Erythroblast (primary cell): ENCODE measurements at places on chromosomes 11 and 22.

GRCh38 chr22:41598891-41599635, 9.4 kb upstream of the PMM1 start:
- peak; percentile 34 for DNase-seq

DNA sequence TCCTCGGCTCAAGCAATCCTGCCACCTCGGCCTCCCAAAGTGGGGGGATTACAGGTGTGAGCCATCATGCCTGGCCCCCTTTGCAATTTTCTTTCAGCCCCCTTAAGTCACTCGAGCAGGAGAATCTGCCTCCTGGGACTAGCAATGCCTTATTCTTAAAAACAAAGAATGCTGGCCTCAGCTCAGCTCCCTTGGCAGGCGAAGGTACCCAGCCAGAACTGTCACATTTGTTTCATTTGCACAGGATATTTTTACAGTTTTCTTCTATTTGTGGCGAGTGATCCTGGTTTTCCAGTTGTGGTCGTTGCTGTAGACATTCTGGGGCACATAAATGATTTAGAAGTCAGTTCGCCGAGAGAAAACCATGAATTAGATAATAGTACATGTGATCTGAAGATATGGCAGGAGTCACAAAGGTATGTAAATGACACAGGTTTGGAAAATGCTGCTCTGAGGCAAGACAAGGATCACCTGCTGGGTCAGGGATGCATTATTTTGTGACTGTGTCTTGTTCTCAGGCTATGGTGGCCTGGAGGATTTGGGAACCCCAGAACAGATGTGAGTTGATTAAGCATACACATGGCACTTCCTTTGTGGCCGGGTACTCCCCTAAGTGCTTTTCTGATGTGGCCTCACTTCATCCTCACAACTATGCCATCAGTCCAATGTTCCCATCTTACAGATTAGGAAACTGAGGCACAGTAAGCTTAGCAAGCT, 51.2 kb upstream of the SLC22A12 start:
- DNase-seq: no peak

DNA sequence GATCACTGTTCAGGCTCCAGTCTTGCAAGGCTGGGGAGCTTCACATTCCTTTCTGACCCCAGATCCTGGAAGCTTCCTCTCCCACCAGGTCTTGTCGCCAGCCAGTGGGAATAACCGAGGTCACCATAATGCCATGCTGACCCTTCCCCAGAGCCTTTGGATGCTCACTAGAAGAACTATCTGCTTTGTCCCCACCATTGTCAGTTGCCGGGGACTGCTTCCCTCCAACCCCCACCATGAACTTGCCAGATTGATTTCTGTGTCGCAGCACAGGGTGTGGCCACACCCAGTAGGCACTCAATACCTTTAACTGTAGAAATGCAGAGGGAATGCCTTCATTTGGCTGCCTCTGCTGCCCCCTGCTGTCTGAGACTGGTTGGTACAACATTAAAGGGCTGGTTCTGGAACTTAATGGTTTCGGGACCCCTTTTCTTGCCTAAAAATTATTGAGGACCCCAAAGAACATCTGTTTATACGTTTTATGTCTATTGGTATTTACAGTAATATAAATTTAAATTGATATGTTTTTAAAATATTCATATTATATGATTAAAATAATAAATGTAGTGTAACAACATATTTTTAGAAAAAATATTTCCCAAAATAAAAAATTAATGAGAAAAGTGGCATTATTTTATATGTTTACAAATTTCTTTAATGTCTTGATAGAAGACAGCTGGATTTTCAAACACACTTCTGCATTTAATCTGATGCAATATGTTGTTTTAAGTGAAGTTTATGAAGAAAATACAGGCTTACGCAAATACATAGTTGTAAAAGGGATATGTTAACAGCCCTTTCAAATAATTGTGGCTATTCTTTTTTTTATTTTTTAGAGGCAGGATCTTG, 6.7 kb upstream of the GDPD5 start:
- DNase-seq: peak; percentile 88

DNA sequence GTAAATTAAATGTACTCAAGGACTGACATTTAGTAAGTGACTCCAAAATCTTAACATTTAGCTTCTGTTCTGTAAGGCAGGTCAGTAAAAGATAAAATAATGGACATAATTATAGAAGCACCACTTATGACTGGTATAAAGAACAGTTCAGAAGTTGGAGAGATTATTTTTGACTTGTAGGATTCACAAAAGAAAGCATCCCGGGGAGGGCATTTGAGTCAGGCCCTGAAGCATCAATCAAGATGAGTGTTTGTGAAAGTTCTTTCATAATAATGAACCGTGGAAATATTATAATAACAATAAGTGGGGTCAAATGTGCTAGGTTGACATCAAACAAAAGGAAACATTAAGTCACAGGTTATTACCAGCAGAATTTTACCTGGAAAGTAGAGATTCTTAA, 201.9 kb downstream of the DDX10 start:
- DNase-seq: no peak

GRCh38 chr11:124890683-124891372, 6.8 kb downstream of the ROBO4 start:
- DNase-seq: no peak

DNA sequence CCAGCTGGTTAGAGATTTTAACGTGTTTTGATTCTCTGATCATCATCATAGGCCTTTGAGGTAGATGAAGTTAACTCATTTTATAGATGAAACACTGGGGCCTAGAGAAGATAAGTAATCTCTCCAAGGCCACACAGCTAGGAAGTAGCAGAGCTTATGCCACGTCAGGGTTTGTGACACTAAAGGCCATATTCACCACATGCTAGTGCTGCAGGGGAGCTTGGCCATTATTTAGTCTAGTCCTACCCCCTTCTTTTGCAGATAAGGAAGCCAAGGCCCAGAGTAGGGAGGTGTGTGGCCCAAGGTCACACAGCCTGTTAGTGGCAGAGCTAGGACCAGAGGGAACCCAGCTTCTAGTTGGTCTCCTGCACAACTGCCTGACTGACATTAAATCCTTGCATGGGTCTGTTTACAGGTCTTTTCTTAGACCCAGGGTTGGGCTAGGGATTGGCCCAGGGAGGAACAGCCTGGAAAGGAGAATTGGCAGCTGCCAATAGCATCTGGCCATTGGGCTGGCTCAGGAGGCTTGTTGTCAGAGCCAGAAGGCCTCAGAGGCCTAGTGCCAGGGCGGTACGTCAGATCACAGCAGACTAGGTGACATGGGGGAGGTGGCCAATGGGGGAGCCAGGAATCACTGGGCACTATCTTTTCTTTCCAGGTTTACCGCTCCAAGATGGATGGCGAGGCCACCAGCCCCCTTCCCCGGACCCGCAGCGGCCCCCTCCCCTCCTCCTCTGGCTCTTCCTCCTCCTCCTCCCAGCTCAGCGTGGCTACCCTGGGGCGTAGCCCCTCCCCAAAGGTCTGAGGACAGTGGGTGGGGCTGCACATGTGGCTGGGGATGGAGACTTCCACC, 36.0 kb downstream of the PHLDB1 start:
- no peak for DNase-seq

DNA sequence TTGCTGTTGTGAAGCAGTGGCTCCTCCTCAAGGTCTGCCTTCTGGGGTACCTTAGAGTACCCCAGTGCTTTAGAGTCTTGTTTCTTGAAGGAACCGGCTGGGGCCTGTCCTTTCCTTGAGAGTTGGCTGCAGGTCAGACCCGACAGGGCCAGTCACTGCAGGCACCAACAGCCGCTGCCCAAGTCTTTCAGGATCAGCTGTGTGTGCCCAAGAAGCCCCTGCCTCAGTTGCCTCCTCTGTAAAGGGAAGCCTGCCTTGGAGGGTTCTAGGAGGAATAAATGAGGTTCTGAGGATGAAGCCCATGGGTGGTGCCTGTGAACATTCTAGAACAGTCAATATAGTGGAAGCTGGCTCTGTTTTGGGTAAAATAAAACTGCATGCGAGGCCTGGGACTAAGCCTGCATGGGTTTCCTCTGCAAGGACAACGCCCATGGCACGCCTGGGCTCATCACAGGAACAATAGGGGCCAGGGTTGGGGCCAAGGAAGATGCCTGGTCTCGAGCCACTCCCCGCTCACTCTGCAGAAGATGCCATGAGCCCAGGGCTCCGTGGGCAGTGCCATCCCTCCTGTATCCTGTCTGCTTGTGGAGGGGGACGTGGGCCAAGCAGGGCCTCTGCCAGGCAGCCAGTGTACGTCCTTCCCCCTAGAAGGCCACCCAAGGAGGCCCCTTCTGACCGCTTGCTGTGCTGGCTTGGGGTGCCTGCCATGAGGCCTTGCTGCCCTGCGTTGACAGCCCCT, 81.6 kb downstream of the MED15 start:
- DNase-seq: no peak

DNA sequence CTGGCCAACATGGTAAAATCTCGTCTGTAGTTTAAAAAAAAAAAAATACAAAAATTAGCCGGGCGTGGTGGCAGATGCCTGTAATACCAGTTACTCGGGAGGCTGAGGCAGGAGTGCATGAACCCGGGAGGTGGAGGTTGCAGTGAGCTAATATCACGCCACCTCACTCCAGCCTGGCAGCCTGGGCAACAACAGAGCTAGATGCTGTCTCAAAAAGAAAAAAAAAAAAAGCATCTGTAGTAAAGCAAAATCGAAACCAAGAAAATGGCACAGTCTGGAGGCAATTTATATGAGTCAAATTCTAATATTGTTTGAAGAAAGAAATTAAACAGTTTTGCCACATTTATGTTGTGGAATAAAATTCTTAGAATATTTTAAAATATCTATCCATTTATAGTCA, 365.0 kb upstream of the CHORDC1 start:
- no peak for DNase-seq

GRCh38 chr22:28706845-28707244, 27.2 kb upstream of the TTC28 start:
- DNase-seq: no peak

DNA sequence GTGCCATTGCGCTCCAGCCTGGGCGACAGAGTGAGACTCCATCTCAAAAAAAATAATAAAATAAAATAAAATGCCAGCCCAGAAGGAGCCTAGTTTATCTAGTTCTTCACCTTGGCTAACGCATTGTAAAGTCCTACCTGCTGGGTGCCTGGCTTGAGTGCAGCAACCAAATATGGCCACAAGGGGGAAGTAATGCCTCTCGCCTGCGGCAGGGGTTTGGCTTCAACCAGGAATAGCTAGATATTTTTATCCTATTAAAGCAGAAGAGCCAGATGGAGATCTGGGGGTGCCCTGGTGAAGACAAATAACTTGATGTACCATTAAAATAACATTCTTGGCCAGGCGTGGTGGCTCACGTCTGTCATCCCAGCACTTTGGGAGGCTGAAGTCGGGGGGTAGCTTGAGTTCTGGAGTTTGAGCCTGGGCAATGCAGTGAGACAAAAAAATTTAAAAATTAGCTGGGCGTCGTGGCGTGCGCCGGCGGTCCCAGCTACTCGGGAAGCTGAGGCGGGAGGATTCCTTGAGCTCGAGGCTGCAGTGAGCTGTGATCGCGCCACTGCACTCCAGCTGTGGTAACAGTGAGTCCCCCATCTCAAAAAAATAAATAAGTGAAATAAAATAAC, 20.6 kb upstream of the PLEKHB1 start:
- peak; percentile 67 for DNase-seq

- no peak for DNase-seq
Observed at GRCh38 chr11:46727952-46728658, 9.1 kb downstream of the F2 start.

DNA sequence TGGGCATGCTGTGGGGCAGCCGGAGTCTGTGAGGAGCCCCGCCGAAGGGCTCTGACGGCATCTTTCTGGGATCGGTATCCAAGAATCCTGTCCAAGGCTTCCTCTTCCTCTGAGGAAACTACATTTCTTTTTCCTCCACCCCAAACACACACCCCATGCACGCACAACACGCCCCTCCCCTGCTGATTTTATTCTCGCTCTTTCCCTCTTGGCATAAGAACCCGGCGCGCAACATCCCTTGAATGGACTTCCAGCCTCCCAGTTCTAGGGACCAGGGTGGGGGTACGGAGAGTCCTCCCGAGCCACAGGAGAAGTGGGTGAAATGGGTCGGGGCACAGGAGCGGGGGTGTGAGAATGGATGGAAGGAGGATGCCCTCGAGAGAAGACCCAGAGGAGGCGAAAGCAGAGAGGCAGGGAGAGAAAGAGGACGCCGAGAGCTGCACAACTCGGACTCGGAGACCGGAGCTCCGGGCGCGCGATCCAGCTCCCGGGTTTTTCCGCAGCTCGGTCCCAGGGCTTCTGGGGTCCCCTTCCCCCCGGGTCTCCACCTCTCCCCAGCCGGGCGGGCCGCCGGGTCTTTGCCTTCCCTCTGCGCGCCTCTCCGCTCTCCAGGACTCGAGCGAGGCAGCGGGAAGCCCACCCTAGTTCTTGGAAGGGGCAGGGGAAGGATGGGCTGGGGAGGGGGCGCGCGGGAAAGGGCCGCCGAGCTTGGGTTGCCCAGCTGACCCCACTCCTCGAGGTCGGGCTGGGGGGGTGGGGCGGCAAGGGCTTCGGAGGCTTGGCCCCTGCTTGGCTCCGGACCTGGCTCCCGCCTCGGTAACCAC, 1.5 kb upstream of the LARGE1 start:
- DNase-seq: no peak

DNA sequence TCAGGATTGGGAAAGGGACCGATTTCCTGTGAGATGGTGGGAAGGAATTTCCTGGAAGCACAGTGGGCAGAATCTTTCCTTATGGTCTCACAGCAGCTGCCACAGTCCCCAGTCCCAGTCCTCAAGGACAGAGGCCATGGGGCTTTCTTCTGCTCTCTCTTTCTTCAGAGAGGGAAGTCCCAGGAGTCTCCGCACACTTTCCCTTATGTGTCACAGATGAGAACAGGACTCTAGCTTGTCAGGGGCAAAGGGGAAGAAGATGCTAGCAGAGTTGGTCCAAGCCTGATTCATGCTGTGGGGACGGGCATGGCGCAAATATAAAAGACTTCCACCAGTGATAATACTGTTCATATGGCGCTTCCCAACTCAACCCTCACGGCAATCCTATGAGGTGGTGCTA, 7.5 kb upstream of the PPFIA1 start:
- DNase-seq: no peak

- DNase-seq: peak; percentile 54
Observed at GRCh38 chr11:20364341-20364792, 853 bp downstream of the HTATIP2 start.

- no peak for DNase-seq
Observed at GRCh38 chr11:86577644-86578636, 94.5 kb downstream of the ME3 start.

DNA sequence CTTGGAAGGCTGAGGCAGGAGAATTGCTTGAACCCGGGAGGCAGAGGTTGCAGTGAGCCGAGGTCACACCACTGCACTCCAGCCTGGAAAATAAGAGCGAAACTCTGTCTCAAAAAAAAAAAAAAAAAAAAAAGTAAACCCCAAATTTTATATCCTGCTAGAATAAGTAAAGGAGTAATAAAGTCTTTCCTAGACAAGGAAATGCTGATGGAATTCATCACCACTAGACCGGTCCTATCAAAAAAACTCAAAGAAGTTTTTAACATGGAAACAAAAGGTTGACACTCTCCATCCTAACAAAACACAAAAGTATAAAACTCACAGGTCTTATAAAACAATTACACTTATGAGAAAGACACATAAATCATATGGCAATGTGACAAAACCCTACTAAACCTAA, 213.9 kb downstream of the SBF2 start:
- no peak for DNase-seq

GRCh38 chr11:88704485-88704884, 361.3 kb downstream of the GRM5 start:
- DNase-seq: no peak
